ENCODE measurements at places on chromosomes 6 and 20.

GRCh38 chr6:96086745-96087144 is 71.0 kb downstream of the FUT9 start:
- no peak for DNase-seq

DNA sequence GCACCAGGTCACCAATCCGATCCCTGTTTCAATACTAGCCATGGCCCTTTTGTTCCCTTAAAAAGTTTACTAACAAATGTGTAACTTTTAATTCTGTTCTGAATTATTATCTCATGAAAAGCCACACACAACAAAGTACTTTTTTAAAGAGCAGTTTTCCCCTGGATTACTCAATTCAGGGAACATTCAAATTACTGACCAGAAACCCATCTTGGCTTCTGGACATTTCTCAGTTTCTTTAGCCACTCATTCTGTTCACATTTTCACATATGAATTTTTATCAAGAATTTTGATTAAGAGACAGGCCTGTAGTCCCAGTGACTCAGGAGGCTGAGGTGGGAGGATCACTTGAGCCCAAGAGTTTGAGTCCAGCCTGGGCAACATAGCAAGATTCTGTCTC is 47.4 kb downstream of the INSM1 start:
- no peak for DNase-seq

- DNase-seq = no peak
Observed at GRCh38 chr6:159089909-159090308, 45.1 kb upstream of the TAGAP start.

GRCh38 chr6:4853349-4853748 is 77.1 kb downstream of the CDYL start:
- no peak for DNase-seq

- DNase-seq = no peak
Observed at GRCh38 chr6:167094820-167095637, 27.9 kb upstream of the CCR6 start.

DNA sequence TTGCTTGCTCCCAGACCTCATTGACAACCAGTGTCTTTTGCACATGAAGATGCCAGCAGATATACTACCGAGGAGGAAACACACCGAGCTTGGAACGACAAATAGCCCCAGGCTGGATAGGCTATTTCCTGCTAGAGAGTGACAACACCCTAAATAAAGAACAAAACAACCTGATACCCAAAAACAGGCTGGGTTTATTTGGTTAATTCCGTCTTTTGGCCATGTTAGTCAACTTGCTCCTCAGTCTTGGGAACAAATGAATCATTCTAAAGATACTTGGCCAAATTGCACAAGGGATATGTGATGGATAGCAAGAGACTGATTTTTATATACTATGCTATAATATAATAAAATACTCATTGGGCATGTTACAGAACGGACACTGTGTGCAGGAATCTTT is 11.5 kb upstream of the MUC22 start:
- DNase-seq = no peak

GRCh38 chr6:55009131-55009530 is 162.6 kb downstream of the FAM83B start:
- no peak for DNase-seq

GRCh38 chr6:31358302-31358701 is 1.3 kb upstream of the HLA-B start:
- DNase-seq = no peak

DNA sequence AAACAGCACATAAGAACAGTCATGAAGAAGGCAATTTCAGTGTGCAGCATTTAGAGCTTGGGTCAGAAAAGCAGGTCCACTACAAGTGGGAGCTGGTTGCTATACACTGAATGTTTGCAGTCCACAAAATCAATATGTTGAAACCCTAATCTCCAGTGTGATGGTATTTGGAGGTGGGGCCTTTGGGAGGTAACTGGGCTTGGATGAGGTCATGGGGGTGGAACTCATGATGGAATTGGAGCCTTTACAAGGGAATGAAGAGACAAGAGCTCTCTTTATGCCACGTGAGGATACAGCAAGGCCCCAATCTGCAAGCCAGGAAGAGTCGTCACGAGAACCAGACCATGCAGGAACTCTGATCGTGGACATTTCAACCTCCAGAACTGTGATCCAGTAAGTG is 216.7 kb upstream of the SLC35B3 start:
- DNase-seq = no peak

DNA sequence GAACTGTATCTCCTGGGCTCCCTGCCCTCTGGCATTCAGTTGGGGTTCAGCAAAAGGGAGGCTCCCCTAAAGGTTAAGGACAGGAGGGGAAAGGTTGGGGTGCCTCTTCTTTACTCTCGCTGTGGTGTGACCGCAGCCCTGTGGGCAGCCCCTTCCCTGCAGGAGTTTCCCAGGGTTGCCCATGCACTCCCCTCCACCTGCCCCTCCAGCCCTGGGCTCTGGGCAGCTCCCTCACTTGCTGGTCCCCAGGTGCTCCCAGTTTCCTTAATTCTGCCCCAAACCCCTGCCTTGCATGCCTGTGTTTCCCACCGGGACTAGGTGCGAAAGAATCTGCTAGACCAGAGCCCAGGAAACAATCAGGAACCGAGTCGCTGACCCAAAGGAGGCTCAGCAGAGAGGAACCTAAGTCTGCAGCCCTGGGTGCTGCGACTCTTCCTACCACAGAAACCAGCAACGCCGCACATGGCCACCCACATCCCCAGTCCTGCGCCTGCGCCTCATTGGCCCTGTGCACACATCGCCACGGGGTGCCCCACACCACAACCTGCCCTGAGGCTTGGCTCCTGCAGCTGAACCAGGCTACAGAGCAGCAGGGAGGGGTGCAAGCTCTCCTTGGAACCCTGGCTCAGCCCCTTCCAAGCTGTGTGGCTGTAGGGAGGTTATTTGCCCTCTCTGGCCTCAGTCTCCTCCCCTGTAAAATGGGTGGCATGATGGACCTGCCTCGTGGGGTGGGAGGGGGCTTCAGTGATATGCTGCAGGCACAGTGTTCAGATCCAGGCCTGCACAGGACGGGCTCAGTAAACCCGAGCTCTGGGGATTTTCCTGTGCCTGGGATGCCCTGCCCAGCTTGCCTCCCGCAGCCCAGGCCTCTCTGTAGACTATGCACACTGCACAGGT is 487.6 kb downstream of the PREX1 start:
- no peak for DNase-seq

GRCh38 chr6:100454551-100455229 is 10.0 kb downstream of the SIM1 start:
- DNase-seq = no peak

DNA sequence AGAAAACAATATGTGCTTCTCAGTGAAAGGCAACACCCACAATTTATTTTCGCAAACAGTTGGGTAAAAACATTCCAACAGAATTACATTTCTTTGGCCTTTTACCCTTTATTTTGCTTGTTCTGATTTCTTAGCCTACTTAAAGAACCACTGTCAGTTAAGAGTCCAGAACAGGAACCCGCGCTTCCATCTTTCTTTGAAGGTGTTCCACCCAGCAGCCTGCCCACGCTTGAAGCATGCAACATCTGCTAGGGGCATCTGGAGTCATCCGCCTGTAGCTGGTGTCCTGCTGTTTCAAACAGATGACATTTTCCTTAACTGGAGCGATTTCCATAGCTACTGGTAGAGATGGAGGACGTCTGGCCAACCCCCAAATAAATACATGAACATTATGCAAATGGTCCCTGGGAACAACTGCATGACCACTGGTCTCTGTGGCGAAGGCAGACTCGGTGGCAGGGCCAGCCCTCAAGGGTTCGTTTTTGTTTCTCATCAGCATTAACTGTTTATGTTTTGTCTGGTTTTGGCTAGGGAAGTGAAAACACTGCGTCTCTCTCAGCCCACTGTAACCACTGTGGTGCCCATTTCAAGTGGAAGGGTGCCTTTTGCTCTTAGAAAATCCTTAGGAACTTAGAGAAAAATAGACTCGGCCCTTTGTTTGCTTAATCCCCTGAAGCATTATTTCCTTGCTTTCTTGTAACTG is 51.6 kb downstream of the LAMA4 start:
- DNase-seq = no peak

DNA sequence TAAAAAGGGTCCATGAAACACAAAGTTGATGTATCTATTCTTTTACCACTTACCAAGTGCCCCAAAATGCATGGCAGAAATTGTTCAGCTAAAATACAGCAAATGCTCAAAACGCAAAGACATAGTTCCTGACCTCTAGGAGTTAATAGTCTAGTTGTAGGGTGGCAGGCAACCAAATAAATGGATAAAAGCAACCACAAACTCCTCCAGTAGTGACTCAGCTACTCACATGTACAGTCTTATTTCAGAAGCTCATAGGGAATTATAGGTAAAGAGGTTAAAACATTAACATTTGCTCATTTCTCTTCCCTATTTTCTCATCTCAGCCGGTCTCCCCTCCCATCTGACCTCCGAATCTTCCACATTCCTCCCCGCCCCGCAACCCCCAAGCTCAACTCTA is 143.9 kb upstream of the INSM1 start:
- no peak for DNase-seq

GRCh38 chr6:88920774-88921733 is 42.4 kb downstream of the RNGTT start:
- DNase-seq = no peak

DNA sequence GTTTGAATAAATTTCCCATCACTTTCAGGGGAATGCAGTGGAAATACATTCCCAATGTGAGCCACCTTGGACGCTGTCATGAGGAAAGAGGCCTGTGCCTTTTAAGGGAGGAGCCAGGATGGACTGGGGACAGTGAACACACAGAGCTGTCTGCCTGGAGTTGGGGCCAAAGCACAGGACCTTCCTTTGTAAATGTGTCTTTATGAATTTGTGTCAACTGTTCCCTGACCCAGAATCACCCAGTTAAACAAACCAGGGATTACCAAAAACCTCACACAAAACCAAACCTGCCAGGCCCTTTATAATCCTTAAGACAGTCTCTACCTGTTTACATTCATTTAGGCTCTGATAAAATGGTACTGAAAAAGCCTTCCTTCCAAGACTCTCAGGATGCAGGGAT is 513.7 kb downstream of the MAFB start:
- DNase-seq = no peak

DNA sequence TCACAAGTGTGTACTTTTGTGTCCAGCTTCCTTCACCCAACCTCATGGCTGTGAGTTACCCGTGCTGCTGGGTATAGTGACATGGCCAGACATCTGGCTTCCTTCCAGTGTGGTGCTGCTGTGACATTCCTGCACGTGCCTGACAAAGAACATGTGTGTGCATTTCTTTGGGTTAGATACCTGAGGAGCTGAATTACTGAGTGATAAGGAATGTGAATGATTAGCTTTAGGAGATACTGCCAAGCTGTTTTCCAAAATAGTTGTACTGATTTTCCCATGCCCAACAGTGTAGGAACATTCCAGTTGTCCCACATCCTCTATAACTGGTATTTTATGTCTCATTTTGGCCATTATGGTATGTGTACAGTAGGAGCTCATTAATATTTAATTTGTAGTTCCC is 132.5 kb downstream of the PREX1 start:
- DNase-seq = no peak

DNA sequence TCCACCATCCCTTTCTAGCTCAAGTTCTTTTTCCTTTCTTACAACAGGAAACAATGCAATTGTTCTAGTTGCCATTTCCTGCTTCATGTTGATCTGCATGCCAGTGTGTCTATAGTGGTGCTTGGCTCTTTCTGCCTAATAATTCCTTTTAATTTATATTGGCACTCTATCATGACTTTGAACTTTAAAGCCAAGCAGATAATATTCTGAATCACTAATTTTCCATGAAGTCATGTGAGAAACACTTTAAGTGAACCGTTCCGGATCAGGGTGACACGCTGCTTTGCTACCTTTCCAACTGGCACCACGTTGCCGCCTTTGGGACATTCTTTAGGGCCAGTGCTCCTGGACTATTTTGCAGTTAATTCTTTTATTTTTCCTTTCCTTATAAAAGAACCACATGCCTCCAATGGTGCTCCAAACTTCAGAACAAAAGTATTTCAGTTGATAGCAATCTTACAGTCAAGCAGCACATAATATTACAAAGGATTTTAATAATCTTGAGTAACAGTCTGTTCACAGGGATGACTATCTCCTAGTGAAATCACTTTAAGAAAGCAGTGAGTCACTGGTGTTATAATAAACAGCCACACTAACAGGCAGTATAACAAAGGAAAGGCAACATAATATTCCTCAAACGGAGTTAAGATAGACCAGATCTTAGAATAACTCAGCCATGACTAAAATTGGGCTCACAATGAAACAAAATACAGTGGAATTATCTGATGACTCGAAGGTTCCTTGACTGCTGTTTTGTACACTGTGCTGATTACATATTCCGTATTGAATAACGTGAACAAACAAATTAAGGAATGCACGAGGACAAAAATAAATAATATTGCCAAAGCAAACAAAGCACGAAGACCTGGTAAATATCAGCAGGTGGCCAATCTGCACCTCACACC is 19.0 kb upstream of the BLOC1S5 start:
- DNase-seq = no peak

- no peak for DNase-seq
Observed at GRCh38 chr6:170116636-170117035, 174.2 kb downstream of the DLL1 start.

DNA sequence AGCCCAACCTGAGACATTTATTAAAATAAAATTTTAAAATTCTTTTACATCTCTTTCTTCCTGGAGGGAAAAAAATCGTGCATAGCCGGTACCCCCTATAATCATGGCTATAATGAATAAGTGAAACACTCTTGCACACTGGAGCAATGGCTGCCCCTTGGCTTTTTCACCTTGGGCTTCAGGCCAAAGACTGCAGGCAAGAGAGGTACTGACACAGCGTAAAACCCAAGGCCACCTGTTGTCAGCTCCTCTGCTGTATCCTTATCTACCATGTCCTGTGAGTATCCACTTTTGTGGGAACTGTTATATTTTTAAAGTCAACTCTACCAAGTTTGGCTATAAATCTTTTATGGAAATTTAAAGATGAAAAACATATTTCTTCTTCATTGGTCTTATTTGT is 23.0 kb upstream of the LY86 start:
- no peak for DNase-seq

DNA sequence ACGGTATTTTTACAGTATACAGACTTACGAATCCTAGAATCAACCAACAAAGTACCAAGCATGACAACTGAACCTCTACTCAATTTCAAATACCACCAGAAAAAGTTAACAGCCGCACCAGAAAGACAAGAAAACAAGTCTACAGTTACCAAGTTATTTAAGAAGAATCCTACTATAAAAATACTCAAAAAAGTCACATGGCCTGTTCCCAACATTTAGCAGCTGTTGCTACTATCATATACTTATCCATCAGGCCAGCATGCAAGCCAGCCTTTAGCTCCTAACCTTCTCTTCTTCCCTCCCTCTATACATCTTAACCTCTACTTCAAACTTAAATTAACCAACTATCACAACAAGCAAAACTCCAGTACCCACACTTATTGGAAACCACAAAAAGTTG is 1.9 kb downstream of the SYNCRIP start:
- no peak for DNase-seq

- no peak for DNase-seq
Observed at GRCh38 chr20:40108321-40108720, 580.7 kb downstream of the MAFB start.

DNA sequence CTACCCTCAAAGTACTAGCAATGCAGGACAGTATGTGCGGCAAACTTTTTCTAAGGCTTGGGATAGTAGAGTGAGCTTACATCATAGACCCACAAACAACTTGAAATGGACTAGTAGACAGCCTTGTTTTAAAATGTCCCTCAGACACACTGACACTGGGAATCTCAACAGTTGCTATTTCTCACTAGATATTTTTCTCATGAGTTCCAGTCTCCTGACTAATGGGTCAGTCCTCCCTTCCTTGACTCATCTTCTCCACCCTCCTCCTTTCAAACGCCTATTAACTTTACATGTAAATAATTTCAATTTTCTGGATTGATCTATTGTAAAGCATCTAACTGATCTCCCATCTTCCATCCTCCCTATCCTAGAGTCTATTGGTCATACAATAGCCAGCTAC is 308.3 kb upstream of the PREP start:
- no peak for DNase-seq
